Activated T-helper 1 cell treated with anti-CD3 and anti-CD28 coated beads, Interleukin-12 subunit alpha, Interleukin-12 subunit beta, Interleukin-2, Interleukin-4 antibody, amounts not matched to agents 30 ng/mL and 10 ng/mL and 1 ng/mL, durations not matched to agents 14 hours and 24 hours and 36 hours (primary cell): ENCODE measurements at places on chromosomes 5 and 9.

DNA sequence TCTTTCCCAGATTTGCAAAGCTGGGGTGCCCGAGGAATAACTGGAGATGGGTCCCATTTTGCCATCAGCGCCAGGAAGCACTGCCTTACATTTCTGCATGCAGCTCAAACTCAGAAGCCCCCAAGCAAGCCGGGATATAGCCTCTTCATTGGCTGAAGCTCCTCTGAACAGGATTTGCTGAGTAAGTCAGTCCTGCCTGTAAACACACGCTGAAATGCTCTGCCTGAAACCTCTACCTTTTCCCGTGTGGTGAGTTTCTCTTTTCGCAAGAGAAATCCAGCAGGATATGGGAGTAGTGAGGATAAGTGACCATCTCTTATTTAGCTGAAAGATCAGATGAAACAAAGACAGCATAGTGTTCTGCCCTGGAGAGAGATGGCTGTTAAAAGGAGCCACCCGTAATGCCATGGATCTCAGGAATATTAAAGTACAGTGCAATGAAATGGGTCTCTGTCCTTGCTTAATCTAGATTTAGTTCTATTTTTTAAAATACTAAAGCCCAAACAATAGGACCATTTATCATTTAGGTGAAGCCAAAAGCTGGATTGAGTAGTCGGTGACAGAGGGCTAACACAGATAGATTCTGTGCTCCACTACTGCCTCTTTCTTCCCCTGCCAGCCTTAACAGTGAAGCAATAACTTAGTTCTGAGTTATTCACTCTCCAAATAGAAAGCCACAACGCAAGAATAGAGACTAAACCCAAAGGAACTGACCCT lies 177.5 kb upstream of the PPP2R2B start:
- no peak for DNase-seq

- no peak for DNase-seq
These were observed 85.6 kb downstream of the MACROH2A1 start for GRCh38 chr5:135313405-135313804.

DNA sequence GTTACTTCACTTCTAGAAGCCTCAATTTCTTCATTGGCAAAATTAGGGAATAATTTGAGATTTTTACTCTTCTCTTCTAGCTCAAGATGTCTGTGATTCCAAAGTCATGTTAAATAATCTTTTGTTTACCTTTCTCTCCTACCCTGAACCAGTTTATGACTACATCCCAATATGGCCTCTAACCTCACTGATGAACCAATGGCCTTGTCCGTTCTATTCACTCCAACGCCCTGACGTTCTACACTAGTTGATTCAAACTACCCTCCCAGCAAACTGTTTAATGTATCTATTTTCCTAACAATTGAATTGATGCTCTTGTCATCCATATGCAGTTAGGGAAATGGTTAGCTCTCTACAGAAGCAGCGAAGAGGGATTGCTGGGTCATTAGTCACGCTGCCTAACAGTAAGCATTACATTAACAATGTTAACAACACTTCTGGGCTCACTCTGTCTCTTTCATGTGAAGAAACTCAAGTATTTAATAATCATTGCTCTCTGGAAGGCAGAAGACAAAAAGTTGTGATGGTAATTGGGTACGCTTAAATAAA lies 38.0 kb downstream of the RAPGEF1 start:
- DNase-seq = no peak

GRCh38 chr5:61806491-61807020 lies 474.5 kb downstream of the ZSWIM6 start:
- no peak for DNase-seq

DNA sequence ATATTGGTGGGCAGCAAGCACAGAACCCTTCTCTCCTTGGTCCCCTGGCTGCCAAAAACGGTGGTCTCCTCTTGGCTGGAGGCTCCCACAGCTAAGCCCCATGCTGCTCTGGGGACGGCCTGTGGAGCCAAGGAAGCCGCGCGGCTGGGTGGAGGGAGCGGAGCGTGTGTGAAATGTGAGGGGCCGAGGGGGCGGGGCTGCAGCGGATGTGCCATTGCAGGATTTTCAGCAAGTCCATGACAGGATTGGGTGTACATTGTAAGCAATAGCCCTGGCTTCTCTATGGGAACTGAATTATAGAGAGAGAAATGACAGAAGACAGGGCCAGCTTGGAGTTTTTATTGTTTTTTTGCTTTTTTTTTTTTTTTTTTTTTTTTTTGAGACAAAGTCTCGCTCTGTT lies 336.5 kb downstream of the DIRAS2 start:
- DNase-seq = no peak

- DNase-seq = no peak
These were observed 40.7 kb upstream of the HSD17B3 start for GRCh38 chr9:96342571-96343245.

DNA sequence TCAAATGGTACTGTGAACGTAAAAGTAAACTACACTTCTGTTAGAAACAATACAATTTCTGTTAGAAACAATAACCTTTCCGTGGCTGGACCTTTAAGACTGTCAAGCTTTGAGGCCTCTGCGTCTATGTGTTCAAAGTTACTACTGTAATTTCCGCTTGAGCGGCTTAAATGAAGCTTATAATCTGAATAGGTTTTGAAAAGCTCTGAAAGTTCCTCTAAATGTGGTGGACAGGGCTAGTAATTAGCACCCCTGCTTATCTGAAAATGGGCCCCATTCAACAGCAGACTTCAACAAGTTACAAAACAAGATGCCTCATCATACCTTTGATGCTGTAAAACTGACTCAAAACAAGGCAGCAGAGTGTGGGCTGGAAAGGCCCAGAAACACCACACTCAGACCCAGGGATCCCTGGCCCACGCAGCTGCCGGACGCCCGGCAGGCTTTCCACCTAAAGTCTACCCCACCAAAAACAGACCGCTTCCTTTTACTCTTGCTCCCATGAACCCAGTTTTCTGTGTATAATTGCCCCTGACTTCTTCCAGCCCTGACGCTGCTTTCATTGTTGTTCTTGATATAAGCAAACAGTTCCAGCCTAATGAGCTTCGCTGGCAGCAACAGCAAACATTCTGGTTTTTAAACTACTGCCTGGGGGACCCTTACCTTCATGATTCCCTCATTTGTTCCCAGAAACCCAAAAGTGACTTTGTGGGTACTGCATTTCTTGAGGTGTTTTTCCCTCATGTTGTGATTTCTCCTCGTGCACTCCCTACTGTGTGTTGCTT lies 66.7 kb downstream of the TLE1 start:
- DNase-seq = no peak

GRCh38 chr9:33439731-33440130 lies 7.7 kb downstream of the AQP3 start:
- DNase-seq = no peak

DNA sequence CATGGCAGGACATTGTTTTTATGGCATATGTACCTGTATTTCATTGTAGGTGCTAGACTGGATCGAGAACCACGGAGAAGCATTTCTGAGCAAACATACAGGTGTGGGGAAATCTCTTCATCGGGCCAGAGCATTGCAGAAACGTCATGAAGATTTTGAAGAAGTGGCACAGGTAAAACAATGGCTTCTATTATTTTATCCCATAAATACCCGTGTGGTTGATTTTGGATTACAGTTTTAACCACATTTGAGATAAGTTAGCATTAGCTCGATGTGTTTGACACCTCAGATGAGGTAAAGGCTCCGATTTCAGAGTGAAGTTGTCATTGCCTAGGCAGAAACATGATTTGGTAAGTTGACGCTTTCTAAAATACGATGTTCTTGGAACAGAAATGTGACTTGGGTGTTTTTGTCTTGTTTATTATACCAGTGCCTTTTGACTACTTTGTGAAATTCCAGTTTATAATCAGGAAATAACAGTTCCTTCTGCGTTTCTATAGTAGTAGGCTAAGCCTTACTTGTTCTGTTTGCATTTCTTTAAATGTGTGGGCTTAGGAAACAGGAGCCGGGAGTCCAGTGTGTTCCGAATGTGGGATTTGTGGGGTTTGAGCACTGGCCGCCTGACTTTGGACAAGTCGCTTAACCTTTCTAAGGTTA lies 187.7 kb downstream of the TRIO start:
- no peak for DNase-seq

DNA sequence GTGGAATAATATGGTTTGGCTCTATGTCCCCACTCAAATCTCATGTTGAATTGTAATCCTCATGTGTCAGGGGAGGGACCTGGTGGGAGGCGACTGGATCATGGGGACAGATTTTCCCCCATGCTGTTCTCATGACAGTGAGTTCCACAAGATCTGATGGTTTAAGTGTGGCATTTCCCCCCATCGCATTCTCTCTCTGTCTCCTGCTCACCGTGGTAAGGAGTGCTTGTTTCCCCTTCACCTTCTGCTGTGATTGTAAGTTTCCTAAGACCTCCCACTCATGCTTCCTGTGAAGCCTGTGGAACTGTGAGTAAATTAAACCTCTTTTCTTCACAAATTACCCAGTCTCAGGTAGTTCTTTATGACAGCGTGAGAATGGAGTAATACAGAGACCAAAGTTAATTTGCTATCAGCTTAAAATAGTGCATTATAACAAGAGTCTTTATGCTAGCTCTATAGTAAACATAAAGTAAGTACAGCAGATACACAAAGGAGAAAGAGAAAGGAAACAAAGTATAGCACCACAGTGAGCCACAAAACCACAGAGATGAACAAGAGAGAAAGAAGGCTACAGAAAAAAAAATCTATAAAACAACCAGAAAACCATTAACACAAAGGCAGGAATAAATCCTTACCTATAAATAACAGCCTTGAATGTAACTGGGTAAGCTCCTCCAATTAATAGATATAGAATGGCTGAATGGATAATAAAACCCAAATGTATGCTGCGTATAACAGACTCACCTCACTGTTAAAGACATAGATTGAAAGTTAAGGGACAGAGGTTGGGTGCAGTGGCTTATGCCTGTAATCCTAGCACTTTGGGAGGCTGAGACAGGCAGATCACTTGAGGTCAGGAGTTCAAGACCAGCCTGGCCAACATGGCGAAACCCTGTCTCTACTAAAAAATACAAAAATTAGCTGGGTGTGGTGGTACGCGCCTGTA lies 39.7 kb downstream of the RAPGEF6 start:
- DNase-seq = peak; percentile 19

GRCh38 chr5:42875785-42876374 lies 64.2 kb upstream of the SELENOP start:
- no peak for DNase-seq

GRCh38 chr5:129639331-129639730 lies 108.6 kb upstream of the MINAR2 start:
- no peak for DNase-seq

GRCh38 chr5:106766916-106767315 lies 903.8 kb downstream of the EFNA5 start:
- no peak for DNase-seq

- no peak for DNase-seq
These were observed 199.1 kb upstream of the SLC30A5 start for GRCh38 chr5:68894673-68895072.

- DNase-seq = no peak
These were observed 115.7 kb downstream of the FSTL4 start for GRCh38 chr5:133496631-133497030.

GRCh38 chr5:9564752-9565151 lies 18.9 kb upstream of the SEMA5A start:
- DNase-seq = no peak

DNA sequence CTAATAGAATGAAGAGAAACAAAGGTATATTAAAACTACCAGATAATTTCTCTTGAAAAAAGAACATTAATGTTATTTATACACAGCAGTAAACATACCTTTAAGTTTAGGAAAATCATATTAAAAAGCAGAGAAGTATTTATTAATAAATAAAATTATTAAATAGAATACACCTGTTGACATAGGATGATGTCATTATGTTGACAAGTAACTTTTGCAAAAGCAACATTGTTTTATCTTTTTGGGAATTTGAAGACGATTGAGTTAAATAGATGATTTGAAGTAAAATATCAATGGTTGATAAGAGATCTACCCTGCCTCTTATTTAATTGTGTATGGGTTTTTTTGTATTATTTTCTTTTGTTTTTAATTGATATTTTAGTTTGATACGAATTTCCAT lies 711.1 kb upstream of the NUDT12 start:
- no peak for DNase-seq

DNA sequence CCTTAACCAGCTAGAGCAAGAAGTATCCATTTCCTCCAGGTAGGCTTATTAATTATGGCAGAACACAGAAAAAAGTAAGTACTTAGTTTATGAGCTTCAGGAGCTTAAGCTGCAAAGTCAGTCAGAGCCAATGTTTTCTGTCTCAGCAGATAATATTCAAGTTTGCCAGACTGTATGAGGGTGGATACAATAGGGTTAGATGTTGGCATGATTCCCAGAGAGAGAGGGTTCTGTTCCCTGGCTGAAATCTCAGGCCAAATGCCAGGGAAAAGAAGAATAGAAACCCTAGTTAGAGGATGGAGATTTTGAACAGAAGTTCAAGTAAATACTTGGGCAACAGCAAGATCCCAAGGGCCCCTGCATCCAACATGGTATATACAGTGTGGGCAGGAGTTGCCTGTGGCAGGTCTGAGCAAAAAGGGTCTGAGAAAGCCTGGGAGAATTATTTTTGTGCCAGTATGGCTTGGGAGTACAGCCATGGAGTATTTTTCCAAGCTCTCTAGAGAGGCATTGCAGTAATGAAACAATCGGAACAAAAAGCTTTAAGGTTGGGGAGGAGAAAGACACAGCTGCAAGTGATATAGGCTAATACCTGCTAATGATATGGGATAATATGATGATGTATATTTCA lies 31.0 kb upstream of the ISOC1 start:
- no peak for DNase-seq

- DNase-seq = no peak
These were observed 207.7 kb downstream of the FRMD3 start for GRCh38 chr9:83330207-83331196.

DNA sequence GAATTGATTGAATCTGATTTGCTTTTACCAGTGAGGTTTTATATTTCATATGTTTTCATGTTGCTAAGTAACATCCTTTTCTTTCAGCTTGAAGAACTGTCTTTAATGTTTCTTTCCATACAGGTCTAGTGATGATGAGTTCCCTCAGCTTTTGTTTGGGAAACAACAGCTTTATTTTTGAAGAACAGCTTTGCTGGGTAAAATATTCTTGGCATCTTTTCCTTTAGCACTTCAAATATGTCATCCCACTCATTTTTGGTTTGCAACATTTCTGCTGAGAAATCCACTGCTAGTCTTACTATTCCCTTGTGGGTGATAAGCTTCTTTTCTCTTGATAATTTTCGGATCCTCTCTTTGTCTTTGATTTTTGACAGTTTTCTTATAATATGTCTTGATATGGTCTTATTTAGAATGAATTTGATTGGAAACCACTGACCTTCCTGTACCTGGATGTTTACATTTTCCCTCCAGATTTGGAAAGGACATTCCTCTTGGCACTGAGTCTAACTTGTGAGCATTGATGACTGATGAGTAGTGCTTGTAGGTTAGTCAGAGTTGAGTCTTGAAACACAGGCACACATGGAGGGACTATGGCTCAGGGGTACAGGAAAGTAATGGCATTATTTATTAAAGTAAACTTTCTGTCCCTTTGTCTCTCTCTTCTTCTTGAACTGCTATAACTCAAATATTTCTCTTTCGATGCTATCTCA lies 220.3 kb downstream of the SPATA31D1 start:
- no peak for DNase-seq

- no peak for DNase-seq
These were observed 38.0 kb upstream of the MED27 start for GRCh38 chr9:132117694-132118093.
